ENCODE measurements at places on chromosomes 7 and 10. TPM values are rescaled to one million over a fixed set of nuclear protein-coding genes. Genes with fewer than 3 reads are reported as not detected.

The MEST gene
- 118 TPM for total RNA-seq

The DOCK1 gene
- 63.5 TPM for total RNA-seq

The SH2D4B gene
- 0.17 TPM for total RNA-seq

The SPDYE9 gene
- total RNA-seq: 0.88 TPM

The SH2B2 gene
- total RNA-seq: 9.2 TPM

The LRIT2 gene
- 0.20 TPM for total RNA-seq

The PNLIP gene
- not detected for total RNA-seq

The MUC3A gene
- total RNA-seq: 2.3 TPM

The SPDYE5 gene
- 1.9 TPM for total RNA-seq

The LMTK2 gene
- total RNA-seq: 14.5 TPM

The SLC26A5 gene
- not detected for total RNA-seq

The JCAD gene
- 3.9 TPM for total RNA-seq

The CDHR1 gene
- 2.6 TPM for total RNA-seq

The FBXO24 gene
- 1.3 TPM for total RNA-seq

The PCLO gene
- 6.5 TPM for total RNA-seq

The OPN4 gene
- total RNA-seq: 0.57 TPM

Measured in motor neuron (in vitro differentiated cells).